HTR-8/SVneo (cell line): ENCODE measurements at places on chromosomes 7 and 10.
A peak's percentile ranks its signal among the peaks of the same experiment; 100 is the strongest.

GRCh38 chr10:16816171-16816570 is 1.1 kb downstream of the RSU1 start:
- DNase-seq, result no peak

DNA sequence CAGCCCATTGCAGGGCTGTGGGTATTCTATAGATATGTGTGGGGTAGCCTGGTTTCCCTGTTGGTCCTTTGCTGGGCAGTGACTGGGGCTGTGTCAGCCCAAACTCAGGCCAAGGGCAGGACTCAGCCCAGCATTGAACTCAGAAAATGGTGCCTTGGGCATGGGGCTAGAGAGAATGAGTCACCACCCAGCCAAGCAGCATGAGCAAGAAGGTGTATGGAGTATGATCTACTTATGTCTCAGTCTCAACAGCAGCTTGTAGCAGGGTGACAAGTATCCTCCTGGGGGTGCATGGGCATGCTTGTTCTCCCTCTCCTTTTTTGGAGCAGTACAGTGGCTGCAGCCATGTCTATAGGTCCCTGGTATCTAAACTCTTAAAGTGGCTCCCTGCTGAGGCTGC is 32.0 kb downstream of the STK31 start:
- no peak for DNase-seq

- no peak for DNase-seq
Observed at GRCh38 chr10:37758074-37758473, 99.3 kb downstream of the ZNF248 start.

- no peak for DNase-seq
Observed at GRCh38 chr7:103795787-103796186, 193.7 kb downstream of the RELN start.

- no peak for DNase-seq
Observed at GRCh38 chr10:3805791-3806461, 20.9 kb upstream of the KLF6 start.

GRCh38 chr10:29575098-29575455 is 59.7 kb downstream of the SVIL start:
- no peak for DNase-seq

DNA sequence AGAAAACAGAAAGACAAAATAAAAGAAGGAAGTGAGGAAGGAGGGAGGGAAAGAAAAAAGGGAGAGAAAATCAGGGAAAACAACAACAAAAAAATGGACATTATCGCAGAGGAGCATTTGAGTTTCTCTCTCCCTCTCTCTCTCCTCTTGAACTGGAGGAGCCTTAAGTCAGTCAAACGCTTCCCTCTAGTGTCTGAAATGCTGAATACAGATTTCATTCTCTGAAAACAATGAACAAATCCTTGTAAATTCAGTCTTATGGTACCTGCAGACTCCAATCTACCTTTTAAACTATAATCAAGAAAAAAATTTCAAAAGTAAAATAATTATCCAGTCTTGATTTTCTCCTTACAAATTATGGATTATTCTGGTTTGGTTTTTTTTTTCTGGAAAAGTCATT is 89.2 kb upstream of the PFKP start:
- peak; percentile 28 for DNase-seq

DNA sequence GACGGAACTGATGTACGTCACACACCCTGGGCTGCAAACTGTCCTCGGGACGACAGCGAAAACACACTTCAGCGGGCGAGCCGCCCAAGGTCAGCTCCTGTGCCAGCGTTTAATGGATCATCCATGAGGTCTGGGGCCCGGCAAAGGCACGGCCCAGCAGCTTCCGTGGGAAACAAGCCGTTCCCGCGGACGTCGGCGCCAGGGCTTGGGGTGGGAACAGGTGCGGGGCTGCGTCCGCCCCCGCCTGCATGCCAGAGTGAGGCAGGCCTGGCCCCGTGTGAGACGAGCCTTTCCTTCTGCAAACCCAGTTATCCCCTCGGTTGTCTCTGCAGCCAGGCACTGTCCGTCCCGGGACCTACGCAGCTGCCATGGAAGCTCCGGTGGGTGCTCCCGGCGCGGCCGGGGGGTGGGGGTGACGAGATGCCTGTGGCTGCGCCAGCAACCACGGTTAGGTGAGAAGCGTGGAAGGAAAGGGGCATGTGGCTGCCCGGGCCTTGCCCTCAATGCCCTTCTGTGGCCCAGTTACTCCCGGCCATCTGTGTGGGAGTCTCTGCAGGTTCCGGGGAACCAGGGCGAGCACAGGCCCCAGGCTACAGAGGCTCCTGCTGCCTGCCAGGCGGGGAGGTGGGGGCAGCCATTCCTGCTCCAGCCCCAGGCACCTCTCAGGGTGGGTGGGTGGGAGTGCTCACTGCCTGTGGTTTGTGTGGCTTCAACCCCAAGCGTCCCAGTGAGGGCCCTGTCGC is 42.2 kb upstream of the PDGFA start:
- DNase-seq, result no peak

- DNase-seq, result no peak
Observed at GRCh38 chr7:21092766-21093702, 306.3 kb upstream of the SP8 start.

GRCh38 chr7:66379542-66380160 is 174.5 kb downstream of the TPST1 start:
- DNase-seq, result no peak

DNA sequence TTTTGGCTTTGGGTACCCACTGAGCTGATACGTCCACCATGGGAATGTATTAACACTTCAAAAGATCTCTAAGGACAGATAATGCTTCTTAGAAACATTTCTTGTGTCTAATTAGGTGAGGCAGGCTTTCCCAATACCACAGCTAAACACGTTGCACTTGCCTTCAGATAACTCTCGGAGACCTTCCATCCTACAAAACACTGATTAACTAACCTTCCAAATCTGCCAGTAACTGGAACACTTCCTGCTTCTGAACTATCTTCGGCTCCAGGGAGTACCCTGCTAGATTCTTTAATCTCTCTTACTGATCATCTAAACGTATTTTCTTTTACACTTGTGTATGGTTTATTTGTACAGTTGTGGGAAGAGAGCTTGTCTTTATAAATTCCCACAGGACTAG is 1.1 kb upstream of the WNT16 start:
- no peak for DNase-seq

DNA sequence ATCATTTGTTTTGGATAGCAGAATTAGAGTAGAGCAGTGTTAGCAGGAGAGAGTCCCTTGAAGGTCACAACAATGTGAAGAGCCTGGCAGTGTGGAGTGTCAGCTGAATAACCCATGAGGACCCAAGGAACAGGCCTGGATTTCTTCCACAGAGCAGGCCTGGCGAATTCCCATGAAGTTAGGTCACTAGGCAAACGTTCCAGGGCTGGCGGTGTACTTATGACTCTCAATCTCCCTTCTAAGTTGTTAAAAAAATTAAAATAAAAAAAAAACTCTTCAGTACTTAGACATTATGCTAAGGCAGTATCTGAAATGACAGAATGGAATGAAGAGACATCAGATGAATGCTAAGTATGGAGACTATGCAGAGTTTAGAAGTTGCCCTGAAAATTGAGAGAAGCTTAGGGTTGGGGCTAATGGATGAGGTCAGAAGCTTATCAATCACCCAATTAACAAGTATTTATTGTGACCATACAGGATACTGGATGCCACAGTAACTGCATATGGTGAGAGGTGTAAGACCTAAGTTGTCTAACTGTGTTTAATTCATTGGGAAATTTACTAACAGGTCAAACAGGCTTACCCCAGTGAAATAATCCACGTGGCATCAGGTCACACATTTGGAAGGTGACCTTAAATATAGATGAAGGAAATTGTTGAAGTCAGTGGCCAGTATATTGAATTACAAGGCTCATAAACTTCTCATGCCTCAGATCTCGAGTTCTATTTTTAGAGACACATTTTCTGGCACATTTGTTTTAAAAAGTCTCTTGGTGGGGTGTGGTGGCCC is 126.2 kb upstream of the NRP1 start:
- no peak for DNase-seq

GRCh38 chr7:144137501-144137900 is 14.5 kb downstream of the OR2A14 start:
- DNase-seq, result no peak

DNA sequence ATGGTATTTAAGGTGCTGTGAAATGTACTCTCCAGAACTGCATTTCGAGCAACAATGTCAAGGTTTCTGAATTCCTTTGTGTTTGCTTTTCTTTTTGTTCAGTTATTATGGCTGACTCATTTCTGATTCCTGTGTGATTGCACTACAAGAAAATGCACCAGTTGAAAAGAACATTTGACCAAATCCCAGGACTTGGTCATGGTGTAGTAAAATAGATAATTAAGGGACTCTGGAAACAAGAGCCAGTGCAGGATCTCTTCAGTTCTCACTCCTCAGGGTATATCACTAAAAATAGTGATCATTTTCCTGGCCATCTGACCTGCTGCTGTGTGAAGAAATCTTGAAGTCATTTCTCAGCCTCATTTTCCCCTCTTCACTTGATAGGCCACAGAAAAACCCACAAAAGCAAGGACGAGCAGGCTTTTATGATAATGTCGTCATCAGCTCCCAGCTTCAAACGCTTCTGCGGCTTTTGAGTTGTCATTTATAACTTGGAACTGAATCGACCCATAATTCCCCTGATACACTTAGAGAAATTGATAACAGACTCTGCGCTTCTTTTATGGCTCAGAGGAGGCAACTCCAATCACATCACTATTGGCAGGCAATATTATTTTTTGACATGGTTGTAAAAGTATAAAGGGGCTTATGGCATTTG is 274.7 kb downstream of the HDAC9 start:
- no peak for DNase-seq

DNA sequence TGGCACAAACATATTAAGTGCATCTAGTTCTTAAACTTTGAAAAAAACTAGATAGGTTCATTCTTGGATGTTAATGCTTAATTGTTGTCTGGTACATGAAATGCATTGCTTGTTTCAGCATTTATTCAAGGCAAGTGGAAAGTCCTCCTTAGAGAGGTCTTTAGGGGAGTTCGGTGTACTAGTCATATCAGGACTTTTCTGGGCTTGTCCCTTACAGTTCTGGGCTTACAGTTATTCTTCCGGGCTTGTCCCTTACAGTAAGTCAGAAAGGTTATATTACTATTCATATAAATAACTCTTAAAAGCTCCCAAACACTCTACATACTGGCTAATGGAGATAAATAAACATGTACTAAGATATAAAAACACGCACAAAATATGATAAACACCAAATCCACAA is 61.6 kb upstream of the MRLN start:
- DNase-seq, result no peak

DNA sequence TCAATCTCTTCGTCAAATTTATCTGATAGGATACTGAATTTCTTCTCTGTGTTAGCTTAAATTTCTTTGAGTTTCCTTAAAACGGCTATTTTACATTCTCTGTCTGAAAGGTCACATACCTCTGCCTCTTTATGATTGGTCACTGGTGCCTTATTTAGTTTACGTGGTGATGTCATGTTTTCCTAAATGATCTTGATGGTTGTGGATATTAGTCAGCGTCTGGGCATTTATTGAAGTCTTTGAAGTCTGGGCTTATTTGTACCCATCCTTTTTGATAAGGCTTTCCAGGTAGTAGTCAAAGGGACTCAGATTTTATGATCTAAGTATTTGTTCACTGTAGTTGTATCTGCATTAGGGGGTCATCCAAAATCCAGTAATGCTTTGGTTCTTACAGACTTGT is 1407.5 kb upstream of the LRRTM3 start:
- no peak for DNase-seq

DNA sequence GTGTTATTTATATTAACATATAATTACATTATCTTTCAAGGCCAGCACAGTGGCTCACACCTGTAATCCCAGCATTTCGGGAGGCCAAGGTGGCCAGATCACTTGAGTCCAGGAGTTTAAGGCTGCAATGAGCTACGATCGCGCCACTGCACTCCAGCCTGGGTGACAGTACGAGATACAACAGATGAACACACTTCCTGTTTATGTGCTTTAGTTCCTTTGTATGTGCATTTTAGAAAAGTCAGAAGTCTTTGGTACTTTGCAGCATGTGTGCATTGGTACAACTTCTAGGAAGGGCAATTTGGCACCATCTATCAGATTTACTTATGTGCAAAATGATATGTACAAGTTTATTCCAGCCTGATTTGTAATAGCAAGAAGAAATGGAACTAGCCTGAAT is 13.3 kb downstream of the SLC35G1 start:
- no peak for DNase-seq

- DNase-seq, result no peak
Observed at GRCh38 chr7:13800694-13801448, 188.6 kb downstream of the ETV1 start.

DNA sequence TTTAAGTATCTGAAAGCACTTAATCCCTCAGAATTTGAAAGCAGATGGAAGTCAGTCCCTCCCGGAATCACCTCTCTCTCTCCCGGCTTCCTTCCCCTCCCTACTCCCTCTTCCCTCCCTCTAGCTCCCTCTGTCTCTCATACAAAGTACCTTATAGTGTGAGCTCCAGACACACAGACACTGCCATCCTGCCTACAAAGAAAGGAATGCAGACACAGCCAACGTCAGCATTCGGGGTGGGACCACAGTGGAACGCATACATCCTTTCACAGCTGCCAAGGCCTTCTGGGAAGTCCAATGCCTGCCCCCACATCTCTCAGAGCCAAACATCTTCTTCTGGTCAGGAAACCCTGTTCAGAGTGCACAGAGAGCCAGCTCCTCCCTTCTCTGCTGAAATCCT is 9.3 kb downstream of the NOD1 start:
- DNase-seq, result peak; percentile 83

DNA sequence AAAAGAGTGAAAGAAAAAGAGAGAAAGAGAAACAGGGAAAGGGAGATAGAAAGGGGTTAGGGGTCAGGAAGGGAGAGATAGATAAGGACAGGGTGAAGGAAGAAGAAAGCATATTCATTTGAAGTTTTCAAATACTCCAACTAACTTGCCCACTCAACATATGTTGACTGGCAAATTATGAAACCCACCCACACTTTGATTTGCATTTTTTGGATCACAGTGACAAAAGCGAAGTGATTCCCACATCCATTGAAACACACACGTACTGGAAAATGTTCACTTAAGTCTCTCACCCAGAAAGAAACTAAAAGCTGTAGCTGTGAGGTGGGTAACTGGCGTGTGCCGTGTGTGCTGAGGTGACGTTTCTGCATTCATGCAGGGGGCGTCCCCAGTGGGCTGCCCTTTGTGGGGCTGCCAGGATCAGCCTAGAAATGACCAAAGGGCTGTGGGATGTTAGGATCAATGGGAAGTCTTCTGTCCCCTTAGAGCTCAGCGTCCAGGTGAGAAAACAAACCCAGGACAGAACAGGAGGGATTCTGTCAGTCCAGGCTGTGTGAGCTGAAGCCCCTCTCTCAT is 134.9 kb upstream of the ADARB2 start:
- DNase-seq, result no peak

GRCh38 chr10:6347391-6347951 is 144.7 kb downstream of the PFKFB3 start:
- no peak for DNase-seq

DNA sequence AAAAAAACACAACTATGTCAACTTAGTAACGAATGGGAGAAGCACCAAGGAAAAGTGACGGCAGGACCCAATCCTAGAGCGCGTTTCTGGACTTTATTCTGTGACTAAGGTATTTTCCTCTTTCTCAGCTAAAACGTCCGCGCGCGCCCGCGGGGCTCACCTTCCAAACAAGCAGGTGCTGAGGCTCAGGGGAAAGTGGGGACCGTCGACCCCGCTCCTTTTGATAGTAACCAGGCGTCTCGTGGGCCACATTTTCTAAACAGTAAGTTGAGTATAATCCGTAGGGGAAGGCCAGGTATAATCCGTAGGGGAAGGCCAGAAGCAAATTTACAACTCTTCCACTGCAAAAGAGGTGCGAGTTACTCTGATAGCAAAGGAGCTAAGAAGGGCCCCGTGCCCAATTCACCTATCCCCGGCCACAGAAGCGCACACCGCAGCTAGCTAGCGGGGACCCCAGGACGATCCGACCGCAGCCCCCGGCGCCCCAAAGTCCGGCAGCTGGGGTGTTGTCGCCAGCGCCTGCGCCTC is 743 bp downstream of the MKI67 start:
- DNase-seq, result no peak

- DNase-seq, result no peak
Observed at GRCh38 chr10:87915989-87916388, 52.6 kb downstream of the PTEN start.
